ENCODE measurements at places on chromosomes 1 and 21.

GRCh38 chr1:40094466-40095110 is 2.5 kb downstream of the PPT1 start:
- no peak for DNase-seq

- no peak for DNase-seq
Measured at GRCh38 chr1:16181887-16182719, 26.2 kb upstream of the EPHA2 start.

GRCh38 chr1:64856553-64856952 is 109.8 kb downstream of the JAK1 start:
- no peak for DNase-seq

DNA sequence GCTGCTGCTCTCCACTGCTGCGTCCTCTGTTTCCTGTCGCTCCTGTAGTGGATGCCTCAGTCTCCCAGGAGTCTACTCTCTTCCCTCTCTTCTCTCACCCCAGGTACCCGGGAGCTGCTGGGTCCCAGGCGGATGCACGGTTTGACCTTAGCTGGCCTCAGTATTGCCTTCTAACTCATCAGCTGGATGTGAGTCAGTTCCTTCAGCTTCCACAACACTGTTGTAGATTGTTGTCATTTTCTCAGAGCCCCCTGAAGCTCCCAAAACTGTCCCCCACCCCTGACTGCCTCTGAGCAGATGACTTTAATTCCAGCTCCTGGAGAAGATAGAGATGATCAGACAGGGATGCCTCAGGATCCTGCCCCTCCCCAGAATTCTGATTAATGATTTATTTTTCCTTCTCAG is 7.2 kb downstream of the CNIH3 start:
- DNase-seq, result no peak

- DNase-seq, result peak; percentile 40
Measured at GRCh38 chr1:108560874-108561459, 1.1 kb downstream of the EEIG2 start.

Data from stimulated activated CD4-positive, alpha-beta T cell treated with anti-CD3 and anti-CD28 coated beads, Interleukin-1b, Interleukin-23, amount 100 ng/mL, for 48 hours (primary cell).